ENCODE measurements at places on chromosomes 13 and 19. TPM values are rescaled to one million over a fixed set of nuclear protein-coding genes. Genes with fewer than 3 reads are reported as not detected.

GRCh38 chr13:43023289-43023963 is at the start of gene DNAJC15:
TSS of gene DNAJC15 (plus strand) at chr13:43023586. CDS start at chr13:43023627, 41 bp downstream.
- H3K4me3 ChIP-seq, result peak within 1 kb of the TSS; percentile 98
- peak within 1 kb of the TSS; percentile 97 for H3K27ac ChIP-seq
- peak; percentile 83 for DNase-seq
- H3K4me1 ChIP-seq, result peaks cover 39% of the 10 kb centered on the region
- H3K36me3 ChIP-seq, result peaks cover 14% of the 10 kb centered on the region

GRCh38 chr19:5036698-5037563 is 68.0 kb downstream of the KDM4B start:
- H3K36me3 ChIP-seq, result peaks cover 2% of the 10 kb centered on the region
- H3K4me3 ChIP-seq, result peak overlapping the region; percentile 86
- peak; percentile 88 for DNase-seq
- H3K27me3 ChIP-seq, result peaks cover 1% of the 10 kb centered on the region
- H3K4me1 ChIP-seq, result peaks cover 25% of the 10 kb centered on the region
- peak overlapping the region; percentile 90 for H3K27ac ChIP-seq

- H3K4me3 ChIP-seq, result no peak overlapping the region
- peaks cover 4% of the 10 kb centered on the region for H3K4me1 ChIP-seq
- H3K27ac ChIP-seq, result no peak overlapping the region
- H3K27me3 ChIP-seq, result peaks cover 2% of the 10 kb centered on the region
These were observed 57.3 kb downstream of the CEBPG start for GRCh38 chr19:33430674-33431277.

- no peaks in the 10 kb centered on the region for H3K27me3 ChIP-seq
- no peak overlapping the region for H3K27ac ChIP-seq
- peaks cover 3% of the 10 kb centered on the region for H3K36me3 ChIP-seq
- no peak overlapping the region for H3K4me3 ChIP-seq
These were observed 194.0 kb upstream of the PCDH17 start for GRCh38 chr13:57437587-57437986.

GRCh38 chr13:19864746-19865309 is 1.4 kb upstream of the ZMYM5 start:
- H3K27ac ChIP-seq, result peak overlapping the region; percentile 92
- H3K4me3 ChIP-seq, result peak overlapping the region; percentile 84
- H3K36me3 ChIP-seq, result peaks cover 13% of the 10 kb centered on the region

The ZNF57 gene
- total RNA-seq, result 2.2 TPM

The RDH8 gene
- not detected for total RNA-seq

The PSG2 gene
- total RNA-seq, result 2.2 TPM

GRCh38 chr13:33069365-33069764 is 53.1 kb downstream of the KL start:
- H3K36me3 ChIP-seq, result no peaks in the 10 kb centered on the region
- no peak overlapping the region for H3K4me3 ChIP-seq
- peaks cover 2% of the 10 kb centered on the region for H3K27me3 ChIP-seq
- H3K4me1 ChIP-seq, result no peaks in the 10 kb centered on the region
- no peak for DNase-seq

- H3K27me3 ChIP-seq, result peaks cover 3% of the 10 kb centered on the region
- H3K4me1 ChIP-seq, result peaks cover 9% of the 10 kb centered on the region
- no peak overlapping the region for H3K27ac ChIP-seq
- H3K4me3 ChIP-seq, result no peak overlapping the region
These were observed 541 bp upstream of the RSPH6A start for GRCh38 chr19:45815481-45816216.

DNA sequence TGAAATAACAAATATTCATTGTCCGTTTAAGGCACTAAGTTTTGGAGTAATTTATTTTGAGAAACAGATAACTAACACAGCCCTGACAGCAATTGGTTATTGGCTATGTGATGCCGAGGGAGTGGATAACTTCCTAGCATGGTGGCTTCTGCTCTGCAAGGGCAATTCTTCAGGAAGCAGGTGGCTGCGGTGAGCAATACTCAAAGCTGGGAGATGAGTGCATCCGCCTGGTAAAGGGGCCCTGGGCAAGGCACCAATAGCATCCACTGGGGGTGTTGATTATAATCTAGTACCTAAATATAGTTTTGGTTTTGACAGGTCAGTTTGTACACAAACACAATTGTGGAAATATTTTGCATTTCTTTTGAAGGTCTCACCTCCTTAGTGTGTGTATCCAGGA is 41.0 kb downstream of the CCDC70 start:
- no peak overlapping the region for H3K27ac ChIP-seq
- H3K27me3 ChIP-seq, result peaks cover 28% of the 10 kb centered on the region
- H3K4me3 ChIP-seq, result no peak overlapping the region
- H3K36me3 ChIP-seq, result no peaks in the 10 kb centered on the region
- H3K4me1 ChIP-seq, result no peaks in the 10 kb centered on the region

The GSX1 gene
- total RNA-seq, result not detected

- no peak for DNase-seq
- no peak overlapping the region for H3K27ac ChIP-seq
- no peaks in the 10 kb centered on the region for H3K27me3 ChIP-seq
- no peak overlapping the region for H3K4me3 ChIP-seq
- H3K4me1 ChIP-seq, result peaks cover 9% of the 10 kb centered on the region
These were observed 17.0 kb upstream of the ZNF460 start for GRCh38 chr19:57263244-57263741.

Measured in HFFc6 (cell line).